ENCODE measurements at places on chromosomes 11 and 22.

DNA sequence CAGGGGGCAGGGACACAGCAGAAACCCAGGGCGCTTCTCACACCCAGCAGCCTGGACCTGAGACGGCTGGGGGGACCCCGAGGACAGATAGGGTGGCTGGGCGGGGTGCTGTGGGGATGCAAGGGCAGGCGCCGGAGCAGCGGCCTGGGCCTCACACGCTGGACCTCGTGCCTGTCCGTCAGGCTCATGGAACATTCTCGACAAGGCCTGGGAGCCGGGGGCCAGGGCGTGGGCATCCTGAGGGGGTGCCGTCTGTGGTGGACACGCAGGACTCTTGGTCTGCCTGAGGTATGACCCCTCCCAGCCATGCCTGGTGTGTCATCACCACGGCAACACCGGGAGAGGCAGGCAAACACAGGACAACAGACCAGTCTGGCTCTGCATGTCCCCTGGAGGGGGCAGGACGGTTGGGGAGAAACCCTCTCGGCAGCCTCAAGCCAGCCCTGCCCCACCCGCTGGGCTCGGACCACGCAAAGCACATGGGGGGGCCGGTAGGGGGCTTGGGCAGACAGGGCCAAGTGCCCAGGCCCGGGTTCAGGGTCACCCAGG, 21.4 kb downstream of the MRPL23 start:
- no peak for DNase-seq

- DNase-seq = no peak
These were observed 8.7 kb upstream of the DAGLA start for GRCh38 chr11:61671527-61671926.

DNA sequence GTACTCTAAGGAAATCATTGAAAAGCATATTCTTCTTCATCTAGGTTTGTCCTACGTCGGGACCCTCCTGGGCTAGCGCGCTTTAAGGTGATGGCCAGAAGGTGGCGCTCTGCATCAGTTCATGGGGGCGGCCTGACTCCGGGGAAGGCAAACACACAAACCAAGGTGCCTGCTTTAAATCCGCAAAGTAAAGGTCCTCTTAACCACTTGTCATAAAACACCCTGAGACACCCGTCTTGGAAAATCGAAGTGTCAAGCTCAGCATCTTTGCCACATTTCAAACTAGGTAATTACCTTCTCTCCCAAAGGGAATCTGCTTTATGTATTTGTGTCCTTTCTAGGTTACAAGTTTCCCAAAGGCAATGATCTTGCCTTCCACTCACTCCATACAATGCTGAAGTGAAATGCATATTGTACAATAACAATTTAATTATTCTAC, 33.9 kb downstream of the LMO2 start:
- peak; percentile 75 for DNase-seq

GRCh38 chr22:32583074-32583682, 108.6 kb downstream of the FBXO7 start:
- no peak for DNase-seq
